Germinal center (tissue), 1 donor: ENCODE measurements at places on chromosomes 1 and 21.
A peak's percentile ranks its signal among the peaks of the same experiment; 100 is the strongest.

GRCh38 chr1:94949681-94950661 lies 23.1 kb upstream of the CNN3 start:
- DNase-seq: no peak

DNA sequence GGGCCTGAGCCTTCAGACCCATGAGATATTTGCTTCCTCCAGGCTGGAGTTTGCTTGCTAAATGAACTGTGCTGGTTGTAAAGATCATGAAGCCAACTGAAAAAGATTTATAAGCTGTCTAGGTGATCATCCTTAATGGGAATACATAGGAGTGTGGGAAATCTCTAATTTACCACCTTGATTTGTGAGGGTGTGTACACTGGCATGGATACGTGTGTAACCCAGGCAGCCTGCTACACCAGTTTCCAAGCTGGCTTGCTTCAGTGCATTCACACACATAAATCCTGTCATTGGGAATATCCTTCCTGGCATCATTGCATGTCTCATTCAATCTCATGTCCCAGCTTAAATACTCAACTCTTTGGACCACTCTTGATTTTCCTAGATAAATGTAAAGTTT lies 57.6 kb upstream of the GNG12 start:
- no peak for DNase-seq

- DNase-seq: no peak
Measured at GRCh38 chr21:26117972-26118367, 52.6 kb downstream of the APP start.

DNA sequence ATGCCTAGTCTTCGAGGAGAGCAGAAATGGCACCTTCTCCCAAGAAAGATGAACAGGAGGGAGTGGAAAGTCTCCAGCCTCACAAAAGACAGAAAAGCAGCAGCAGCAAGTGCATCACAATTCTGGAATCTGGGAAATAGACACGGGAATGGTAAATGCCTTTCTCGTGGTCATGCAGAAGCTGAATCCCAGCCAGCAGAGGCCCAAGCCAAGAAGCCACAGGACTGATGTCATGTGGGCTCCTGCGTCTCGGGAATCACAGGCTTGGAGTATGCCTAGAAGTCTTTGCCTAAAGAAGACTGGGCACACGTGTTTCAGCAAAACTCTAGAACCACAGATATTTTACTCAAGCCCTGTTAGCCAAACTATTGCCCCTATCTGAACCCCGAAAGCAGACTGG lies 260.3 kb upstream of the PLD5 start:
- no peak for DNase-seq

- DNase-seq: no peak
Measured at GRCh38 chr1:91707890-91708218, 178.1 kb downstream of the TGFBR3 start.

DNA sequence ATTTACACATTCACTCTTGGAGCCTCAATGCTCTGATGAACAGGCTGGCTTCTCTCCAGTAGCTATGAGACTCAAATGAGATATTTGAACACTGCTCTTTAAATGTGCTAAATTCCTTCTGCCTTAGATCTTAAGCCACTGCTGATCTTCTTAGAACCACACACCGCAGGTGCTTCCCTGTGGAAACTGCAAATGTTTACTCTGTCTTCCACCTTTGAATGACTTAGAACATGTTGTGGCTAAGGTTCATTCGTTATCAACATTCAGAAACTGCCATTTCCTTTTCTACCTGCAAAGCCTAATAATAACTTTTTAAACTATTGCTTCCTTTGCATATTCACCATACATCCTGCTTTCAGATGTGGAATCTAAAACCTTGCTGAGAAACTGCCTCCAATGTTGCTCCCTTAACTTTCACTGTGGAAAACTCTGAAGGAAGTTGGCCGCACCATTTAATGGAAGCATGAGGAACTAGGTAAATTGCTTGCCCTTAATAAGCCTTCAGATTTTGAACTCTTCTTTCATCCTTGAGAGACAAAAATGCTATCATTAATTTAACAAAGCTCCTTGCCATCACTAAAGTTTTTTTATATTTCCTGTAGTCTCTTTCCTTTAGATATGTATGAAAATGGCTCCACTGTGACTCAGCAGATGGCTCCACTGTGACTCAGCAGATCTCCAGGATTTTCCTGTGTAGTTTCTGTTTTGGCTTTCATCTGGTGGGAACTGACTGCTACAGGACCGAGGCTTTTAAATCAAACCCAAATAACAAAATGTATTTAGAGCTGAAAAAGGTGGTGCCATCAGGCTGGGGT lies 143.8 kb downstream of the TNFSF18 start:
- DNase-seq: peak; percentile 12

- peak; percentile 82 for DNase-seq
Measured at GRCh38 chr1:20717452-20718342, at the start of gene KIF17. KIF17 (minus strand) TSS chr1:20718007; CDS start chr1:20717706, 301 bp downstream.

- DNase-seq: no peak
Measured at GRCh38 chr21:18801468-18801867, 397.9 kb upstream of the TMPRSS15 start.

- no peak for DNase-seq
Measured at GRCh38 chr1:232445361-232446106, 184.4 kb downstream of the SIPA1L2 start.

- no peak for DNase-seq
Measured at GRCh38 chr1:210123924-210124589, 108.5 kb upstream of the SERTAD4 start.

- DNase-seq: no peak
Measured at GRCh38 chr1:163443863-163444262, 122.1 kb downstream of the NUF2 start.

DNA sequence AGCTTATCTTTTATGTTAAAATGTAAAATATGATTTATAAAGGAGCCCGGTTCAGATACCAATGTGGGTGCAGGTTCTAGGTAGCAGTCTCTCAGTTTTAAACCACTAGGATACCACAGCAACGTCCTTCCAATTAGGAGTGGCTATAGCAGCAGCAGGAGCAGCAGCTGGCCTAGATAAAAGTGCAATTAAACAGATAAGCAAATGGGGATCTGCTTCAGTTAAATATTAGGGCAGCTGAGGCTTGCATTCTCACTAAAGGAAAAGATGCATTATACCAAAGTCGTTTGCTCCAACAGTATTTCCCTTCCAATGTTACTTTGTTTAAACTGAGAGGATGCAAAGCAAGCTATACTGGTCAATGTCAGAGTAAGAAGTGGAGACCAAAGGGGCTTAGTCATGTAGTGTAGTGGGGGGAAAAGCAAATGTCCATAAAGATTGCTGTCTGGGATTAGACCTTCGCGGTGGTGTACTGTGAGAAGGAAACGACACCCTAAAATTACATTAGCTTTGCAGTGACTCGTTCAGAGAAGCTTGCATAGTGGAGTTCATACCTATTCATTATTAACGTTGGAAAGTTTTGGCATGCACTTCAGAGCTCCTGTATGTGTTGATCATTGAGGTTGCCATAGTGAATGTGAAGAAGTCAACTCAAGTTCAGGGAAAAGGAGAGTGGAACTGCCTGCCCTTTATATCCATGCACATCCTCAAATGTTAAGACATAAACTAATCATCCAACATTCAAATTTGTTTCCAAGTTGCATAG lies 272.2 kb downstream of the VAV3 start:
- DNase-seq: no peak

GRCh38 chr1:167803358-167804207 lies 81.8 kb downstream of the MPZL1 start:
- DNase-seq: peak; percentile 92

DNA sequence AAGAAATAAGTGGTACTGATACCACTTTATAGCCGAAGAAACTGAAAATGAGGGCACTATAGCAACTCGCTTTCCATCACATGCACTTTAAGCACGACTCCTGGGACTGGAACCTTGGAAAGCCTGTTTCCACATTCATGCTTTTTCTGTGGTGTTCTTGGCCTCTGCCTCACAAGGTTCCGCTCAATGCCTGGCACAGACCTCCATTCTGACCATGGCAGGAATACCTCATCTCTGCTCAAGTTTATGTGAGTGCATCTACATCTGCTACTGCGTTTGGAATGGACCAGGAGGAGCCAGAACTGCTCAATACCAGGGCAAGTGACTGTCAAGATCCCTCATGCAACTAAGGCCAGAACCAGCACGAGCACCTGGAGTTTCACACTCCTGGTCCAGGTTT lies 11.6 kb downstream of the NGF start:
- DNase-seq: no peak

- DNase-seq: no peak
Measured at GRCh38 chr21:29034678-29035077, 10.2 kb downstream of the USP16 start.

GRCh38 chr1:220711056-220711809 lies 21.1 kb downstream of the C1orf115 start:
- peak; percentile 48 for DNase-seq

GRCh38 chr1:20153000-20153418 lies 13.9 kb downstream of the PLA2G2F start:
- DNase-seq: no peak

DNA sequence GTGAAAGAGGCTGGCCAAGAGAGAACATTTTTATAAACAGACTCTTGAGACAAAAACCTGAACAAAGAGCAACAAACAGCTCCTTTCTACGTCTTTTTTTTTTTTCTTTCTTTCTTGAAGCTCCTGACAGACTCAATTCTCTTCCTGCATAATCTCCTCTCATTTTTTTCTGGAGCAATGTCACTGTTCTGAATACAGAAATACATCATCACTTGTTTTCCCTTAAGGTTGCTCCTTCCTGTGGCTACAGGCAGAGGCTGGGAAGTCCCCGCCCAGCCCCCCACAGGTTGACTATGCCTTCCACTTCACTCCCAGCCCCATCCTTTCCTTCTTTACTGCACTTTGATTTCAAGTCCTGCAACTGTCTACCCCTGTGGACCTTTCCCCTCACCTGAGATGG lies 46.1 kb downstream of the TNR start:
- DNase-seq: no peak

DNA sequence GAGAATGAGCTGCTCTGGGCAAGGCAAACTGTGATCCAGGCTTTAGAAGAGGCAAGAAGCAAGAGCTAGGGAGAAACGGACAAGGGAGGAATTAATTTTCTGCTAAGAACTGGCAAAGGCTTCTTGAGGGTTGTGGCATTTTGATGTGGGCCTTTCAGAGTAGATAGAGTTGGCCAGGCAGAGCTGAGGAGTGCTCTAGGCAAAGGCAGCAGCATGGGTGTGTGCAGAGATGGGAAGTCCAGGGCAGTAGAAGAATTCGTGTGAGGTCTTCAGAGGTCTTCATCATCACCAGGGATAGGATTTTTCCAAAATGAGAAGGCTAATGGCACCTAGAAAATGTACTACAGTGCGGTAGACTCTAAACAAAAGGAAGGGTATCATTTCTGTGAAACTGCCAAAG lies 237.8 kb downstream of the LTN1 start:
- no peak for DNase-seq

DNA sequence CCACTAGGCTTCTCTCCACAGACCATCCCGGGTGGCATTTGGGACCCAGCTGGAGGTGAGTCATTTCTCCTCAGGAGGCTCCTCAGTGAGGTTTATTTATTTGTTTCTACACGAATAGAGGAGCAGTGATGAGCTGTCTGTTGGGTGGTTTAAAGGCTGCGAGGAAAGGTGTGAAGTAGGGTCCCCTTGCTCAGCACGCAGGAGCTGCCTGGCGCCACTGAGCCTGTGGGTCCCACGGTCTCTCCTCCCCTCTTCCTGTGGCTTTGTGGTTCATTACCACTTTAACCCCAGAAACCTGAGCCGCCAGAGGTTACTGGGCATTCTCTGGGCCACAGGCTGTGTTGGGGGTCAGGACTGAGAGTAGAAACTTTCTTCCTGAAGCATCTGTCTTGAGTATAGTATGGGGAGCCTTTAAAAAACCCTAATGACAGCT lies 39.9 kb downstream of the IL6R start:
- DNase-seq: no peak

DNA sequence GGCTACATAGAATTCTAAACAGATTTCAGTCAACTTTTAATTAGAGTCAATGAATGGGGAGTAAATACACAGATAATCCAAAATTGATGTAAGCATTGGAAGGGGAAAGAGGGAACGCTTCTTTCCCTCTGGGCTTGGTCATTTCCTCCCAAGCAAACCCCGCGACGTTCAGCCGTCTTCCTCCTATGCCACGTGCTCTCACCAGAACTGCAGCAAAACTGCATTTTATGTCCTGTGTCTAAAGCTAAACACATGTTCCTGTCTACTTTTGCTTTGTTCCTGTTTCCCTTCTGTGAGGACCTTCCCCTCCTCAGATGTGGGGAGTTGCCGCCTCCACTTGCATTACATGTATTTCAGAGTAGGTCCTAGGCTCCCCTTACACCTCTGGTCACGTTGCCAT lies 27.2 kb downstream of the UTP25 start:
- no peak for DNase-seq

GRCh38 chr1:204343802-204344201 lies 15.9 kb downstream of the PLEKHA6 start:
- DNase-seq: no peak

- no peak for DNase-seq
Measured at GRCh38 chr1:201769966-201770365, 59.0 kb upstream of the IPO9 start.
